ENCODE measurements at places on chromosomes 11 and 22.

- no peak for DNase-seq
Observed at GRCh38 chr11:133181066-133181465, 351.2 kb downstream of the OPCML start.

DNA sequence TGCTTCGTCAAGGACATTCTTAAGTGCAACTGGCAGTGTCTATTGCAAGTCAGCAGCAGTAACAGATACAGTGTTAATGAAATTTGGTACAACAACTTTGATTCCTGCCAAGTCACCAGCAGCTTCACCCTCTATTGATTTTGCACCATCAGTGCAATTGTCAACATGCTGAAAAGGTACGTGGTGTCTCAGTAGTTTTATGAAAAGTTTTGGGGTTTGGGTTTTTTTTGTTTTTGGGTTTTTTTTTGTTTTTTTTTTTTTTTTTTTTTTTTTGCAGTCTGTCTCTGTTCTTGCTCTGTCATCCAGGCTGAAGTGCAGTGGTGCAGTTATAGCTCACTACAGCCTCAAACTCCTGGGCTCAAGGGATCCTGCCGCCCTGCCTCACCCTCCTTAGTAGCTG is 19.1 kb upstream of the GRIK4 start:
- DNase-seq, result no peak

GRCh38 chr11:56923116-56923515 is 65.6 kb upstream of the OR5AK2 start:
- no peak for DNase-seq

DNA sequence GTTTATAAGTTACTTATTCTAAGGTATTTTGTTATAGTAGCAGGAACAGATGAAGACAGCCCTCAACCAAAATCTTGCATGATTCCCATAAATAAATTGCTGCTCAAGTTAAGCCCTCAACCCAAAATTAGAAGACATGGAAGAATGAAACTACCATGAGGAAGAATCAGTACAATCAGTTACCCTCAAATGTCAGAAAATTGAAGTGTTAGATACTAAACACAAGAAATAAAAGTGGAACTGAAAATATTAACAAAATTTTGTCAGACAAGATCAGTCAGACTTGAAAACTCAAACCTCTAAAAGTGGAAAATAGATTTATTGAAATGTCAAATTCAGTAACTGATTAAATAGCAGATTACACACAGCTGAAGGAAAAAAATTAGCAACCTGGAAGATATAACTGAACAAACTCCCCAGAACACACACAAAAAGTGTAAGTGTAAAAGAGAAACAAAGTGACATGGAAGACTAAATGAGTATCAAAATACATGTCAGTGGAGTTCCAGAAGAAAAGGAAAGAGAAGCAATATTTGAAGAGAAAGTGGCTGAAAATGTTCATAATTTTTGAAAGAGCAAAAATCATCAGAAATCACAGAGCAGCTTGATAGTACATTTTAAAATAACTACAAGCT is 49.5 kb upstream of the GNAZ start:
- DNase-seq, result no peak

DNA sequence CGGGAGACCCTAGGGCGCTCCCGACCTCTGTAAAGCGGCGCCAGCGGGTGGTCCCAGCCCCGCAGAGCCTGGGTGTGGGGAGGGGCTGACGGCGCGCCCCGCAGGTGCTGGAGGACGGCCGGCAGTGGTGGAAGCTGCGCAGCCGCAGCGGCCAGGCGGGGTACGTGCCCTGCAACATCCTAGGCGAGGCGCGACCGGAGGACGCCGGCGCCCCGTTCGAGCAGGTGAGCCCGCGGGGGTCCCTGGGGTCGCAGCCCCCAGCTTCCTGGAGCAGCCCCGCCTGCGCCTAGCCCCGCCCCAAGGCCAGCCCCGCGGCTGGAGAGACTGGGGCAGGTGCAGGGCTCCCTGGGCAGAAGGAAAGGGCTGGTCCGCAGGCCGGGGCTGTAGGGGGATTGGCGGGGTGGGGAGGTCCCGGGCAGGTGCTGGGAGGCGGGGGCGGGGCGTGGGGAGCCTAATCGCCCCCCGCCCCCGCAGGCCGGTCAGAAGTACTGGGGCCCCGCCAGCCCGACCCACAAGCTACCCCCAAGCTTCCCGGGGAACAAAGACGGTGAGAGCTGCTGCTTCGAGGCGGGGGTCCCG is 19.7 kb downstream of the EPS8L2 start:
- DNase-seq, result no peak

GRCh38 chr22:21042978-21043859 is 2.5 kb upstream of the LRRC74B start:
- DNase-seq, result no peak

DNA sequence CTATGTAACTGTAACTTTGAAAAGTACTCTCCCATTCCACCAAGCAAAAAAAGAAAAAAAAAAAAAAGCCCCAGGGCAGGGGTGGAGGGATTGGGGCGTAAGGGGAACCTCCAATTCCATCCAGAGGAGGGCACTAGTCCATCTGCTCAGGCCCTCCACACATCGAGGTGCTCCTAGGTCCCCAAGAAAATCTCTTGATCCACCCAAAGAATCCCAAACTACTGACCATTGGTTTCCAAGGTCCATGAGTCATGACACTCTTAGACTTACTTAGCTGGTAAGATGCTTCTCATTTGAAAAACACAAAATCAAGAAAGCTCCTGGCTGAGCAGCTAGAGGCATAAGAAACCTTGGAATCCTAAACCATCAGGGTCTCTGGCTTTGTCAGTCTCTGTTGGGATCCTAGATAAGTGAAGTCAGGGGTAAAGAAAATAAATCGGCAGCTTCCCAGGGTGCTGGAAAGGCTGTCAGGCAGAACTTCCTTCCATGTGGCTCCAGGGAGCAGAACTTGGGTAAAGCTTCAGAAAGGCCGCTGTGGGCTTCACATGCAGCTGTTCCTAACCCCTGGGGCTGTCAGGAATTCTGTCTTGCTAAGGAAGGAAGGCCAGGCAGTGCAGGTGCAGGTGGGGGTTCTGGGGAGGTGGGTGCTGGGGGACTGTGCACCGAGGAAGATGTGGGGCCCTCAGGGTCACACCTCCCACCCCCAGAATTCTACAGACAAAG is 49.4 kb upstream of the ADA2 start:
- DNase-seq, result no peak

DNA sequence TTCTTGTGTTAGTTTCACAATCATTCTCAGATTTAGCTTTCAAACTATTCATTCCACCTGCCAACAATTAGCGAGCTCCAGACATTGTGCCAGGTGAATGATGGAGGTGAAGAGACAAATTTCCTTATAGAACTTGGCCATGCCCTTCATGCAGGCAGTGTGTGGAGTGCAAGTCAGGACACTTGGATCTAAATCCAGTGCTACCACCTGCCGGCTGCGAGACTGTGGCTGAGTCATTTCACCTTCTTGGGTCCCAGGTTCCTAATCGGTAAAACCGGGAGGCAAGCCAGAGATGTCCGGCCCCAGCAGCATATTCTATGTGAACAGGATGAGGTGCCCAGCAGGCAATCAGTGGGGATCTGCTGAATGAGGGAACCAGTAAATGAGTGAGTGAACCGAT is 18.6 kb upstream of the EHF start:
- DNase-seq, result no peak

DNA sequence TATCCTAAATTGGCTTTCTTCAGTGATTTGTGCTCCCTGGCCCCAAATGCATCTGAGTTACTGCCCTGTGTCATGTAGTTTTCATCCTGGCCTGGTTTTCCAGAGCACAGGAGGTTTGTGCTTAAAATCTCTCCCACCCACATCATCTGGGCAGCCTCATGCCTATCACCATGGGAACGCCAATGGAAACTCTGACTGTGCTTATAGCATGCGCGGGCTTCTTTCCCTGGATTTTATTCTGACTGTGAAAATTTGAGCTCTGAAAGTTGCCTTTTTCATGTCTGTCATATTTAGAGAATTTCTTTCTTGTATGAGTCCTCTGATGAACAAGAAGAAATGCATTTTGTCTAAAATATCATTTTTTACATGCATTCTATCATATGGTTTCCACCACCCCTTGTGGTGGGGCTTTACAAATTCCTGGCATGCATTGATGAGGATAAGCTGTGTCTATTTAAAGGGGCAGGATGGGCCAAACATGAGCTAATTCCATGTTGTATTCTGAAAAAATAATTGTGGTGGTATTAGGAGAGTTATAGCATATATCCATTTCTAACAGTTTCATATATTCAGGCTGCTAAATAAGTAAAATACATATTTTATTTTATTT is 55.1 kb downstream of the IRAG1 start:
- DNase-seq, result no peak

GRCh38 chr11:1864231-1864630 is 11.3 kb downstream of the LSP1 start:
- DNase-seq, result no peak

DNA sequence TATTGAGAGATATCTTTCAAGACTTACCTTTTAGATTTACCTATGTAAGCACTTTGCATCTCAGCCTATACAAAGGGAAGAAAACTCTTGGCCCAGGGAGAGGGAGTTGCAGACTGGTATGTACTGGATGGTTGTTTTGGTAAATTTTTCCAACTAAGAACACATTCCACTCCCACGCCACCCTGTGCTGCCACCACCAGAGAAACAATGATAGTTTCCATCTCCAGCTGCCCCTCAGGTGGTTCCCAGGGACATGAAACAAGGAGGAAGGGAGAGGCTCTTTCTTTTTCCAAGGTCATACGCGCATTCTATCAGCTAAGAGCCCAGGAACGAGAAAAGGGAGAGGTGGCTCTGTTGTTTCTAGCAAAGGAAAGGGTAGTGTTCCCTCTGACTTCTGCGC is 34.4 kb downstream of the CCDC34 start:
- no peak for DNase-seq

DNA sequence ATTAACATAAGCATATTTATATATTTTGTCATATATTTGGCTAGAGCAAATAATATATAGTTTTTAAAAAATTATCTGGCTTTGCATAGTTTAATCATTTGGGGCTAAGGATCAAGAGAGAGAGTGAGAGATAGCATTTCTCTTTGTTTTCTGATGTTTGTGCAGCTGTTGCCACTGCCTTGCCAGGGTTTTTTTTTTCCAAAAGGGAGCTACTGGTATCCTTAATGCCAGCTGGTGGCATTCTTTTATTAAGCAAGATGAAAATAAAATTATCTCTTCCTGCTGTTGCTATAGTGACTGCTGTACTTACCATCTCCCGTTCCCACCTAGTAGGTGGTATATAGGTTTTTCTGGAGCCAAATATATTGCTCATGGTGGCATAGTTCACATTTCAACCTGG is 793.3 kb upstream of the ARHGAP42 start:
- DNase-seq, result no peak

GRCh38 chr11:77035039-77035438 is 841 bp downstream of the B3GNT6 start:
- DNase-seq, result no peak

GRCh38 chr11:68447015-68447801 is 13.3 kb upstream of the PPP6R3 start:
- peak; percentile 61 for DNase-seq

GRCh38 chr22:49774499-49775151 is 53.0 kb downstream of the BRD1 start:
- DNase-seq, result no peak

GRCh38 chr11:91158297-91158696 is 935.4 kb upstream of the CHORDC1 start:
- no peak for DNase-seq

GRCh38 chr11:116776522-116776984 is 3.8 kb upstream of the BUD13 start:
- DNase-seq, result no peak

GRCh38 chr11:20035701-20036601 is 124.3 kb downstream of the DBX1 start:
- DNase-seq, result no peak

GRCh38 chr11:113507341-113507740 is 32.1 kb upstream of the DRD2 start:
- DNase-seq, result no peak

GRCh38 chr11:29171360-29171950 is 845.4 kb downstream of the KCNA4 start:
- no peak for DNase-seq

DNA sequence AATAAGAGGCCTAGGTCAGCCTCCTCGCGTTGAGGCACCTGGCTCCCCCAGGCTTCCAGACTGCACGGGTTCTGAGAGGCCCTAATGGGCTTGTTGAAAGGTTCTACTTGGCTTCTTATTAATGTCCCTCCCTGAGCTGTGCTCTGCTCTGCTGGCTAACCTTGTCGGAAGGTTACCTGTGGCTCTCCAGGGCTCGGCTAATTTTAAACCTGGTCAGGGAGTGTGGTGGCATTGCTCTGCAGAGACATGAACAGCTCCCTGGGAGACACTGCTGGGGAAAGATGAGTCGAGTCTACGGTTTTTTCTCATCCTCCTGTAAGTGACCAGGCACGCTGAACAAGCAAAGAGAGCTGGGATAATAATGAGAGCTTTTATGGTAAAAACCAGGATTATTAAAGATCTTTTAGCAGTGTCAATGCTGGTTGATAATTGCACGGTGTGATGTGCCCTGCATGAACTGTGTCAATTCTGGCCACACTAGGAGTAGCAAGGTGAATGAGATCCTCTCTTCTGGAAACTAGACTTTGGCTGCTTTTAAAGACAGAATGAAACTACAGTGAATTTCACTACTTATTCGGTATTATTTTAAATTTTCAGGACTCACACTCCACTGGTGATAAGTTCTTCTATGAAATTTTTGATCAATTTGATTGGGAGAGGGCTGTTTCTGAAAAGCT is 70.7 kb downstream of the TEAD1 start:
- no peak for DNase-seq

GRCh38 chr22:38766076-38766777 is 10.4 kb upstream of the SUN2 start:
- DNase-seq, result no peak

GRCh38 chr11:130882138-130882551 is 34.1 kb downstream of the SNX19 start:
- DNase-seq, result no peak

DNA sequence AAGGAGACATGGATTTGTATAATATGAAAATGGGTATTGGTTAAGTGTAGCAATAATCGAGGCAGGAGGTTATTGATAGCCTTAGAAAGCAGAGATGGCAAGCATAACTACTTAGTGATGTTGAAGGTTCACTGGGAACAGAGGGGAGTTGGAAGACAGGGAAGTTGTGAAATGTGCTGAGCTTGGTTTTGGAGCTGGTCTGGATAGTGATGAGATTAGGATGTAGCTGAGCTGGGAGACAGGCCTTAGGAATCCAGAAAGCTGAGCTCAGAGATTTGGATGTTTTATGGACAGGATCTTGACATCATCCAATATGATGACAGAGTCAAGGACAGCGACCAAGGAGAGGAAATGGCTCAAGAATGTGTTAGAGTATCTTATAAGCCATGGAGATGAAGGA is 113.1 kb downstream of the ARHGAP42 start:
- DNase-seq, result no peak

DNA sequence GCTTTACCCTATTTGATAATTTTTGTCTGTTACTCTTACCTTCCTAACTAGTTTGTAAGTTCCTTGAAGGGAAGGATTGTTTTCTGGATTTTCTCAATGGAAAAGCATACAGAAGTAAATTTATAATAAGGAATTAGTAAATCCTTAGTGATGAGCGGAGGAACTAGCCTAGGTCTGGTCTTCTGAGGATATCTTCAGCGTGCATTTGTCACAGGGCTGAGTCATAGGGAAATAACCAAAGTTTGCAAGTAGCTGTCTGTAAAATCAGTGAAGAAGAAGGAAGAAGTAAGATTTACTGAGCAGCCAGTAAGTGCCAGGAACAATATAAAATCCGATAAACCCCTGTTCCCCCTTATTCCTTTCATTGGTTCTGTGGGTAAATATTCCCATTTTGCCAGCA is 162.7 kb upstream of the SORL1-AS1 start:
- DNase-seq, result no peak

- DNase-seq, result no peak
Observed at GRCh38 chr11:126914941-126915340, 85.6 kb downstream of the KIRREL3 start.

Data from activated T-helper 9 cell treated with anti-CD3 and anti-CD28 coated beads, Interleukin-2, amount 50 U/mL, for 16 hours (primary cell).